ENCODE measurements at places on chromosomes 6 and 20. TPM values are rescaled to one million over a fixed set of nuclear protein-coding genes. Genes with fewer than 3 reads are reported as not detected.

RNF39 gene
- total RNA-seq, result 0.13 TPM

DNA sequence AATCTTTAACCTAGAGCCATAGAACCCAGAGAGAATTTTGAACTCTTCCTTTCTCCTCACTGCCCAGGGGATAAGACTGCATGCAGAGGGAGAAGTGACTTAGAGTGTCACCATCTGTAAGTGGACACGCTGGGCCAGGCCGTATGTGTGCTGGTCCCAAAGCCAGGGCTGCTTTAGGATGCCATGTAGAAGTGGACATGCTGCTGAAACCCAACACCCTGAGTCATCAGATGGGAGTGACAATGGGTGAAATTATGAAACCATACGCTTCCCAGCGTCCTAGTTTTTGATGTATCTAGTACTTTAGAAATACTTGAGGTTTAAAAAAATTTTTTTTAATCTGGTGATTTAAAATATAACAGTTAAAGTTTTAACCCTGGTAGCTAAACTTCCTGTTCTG, 191.1 kb downstream of the FNDC1 start:
- H3K4me3 ChIP-seq, result no peak overlapping the region
- no peaks in the 10 kb centered on the region for H3K36me3 ChIP-seq
- no peak overlapping the region for H3K27ac ChIP-seq
- no peaks in the 10 kb centered on the region for H3K4me1 ChIP-seq
- no peak for DNase-seq
- peaks cover 9% of the 10 kb centered on the region for H3K27me3 ChIP-seq

GRCh38 chr20:48003021-48003420, 217.7 kb upstream of the SULF2 start:
- no peak overlapping the region for H3K4me3 ChIP-seq
- H3K27me3 ChIP-seq, result peaks cover 14% of the 10 kb centered on the region
- no peak overlapping the region for H3K27ac ChIP-seq
- no peak for DNase-seq
- H3K4me1 ChIP-seq, result no peaks in the 10 kb centered on the region

GRCh38 chr6:6482256-6482655, 106.3 kb upstream of the LY86 start:
- no peak overlapping the region for H3K4me3 ChIP-seq
- H3K36me3 ChIP-seq, result no peaks in the 10 kb centered on the region
- H3K27ac ChIP-seq, result no peak overlapping the region
- H3K27me3 ChIP-seq, result peaks cover 5% of the 10 kb centered on the region

ZBP1 gene
- not detected for total RNA-seq

DNA sequence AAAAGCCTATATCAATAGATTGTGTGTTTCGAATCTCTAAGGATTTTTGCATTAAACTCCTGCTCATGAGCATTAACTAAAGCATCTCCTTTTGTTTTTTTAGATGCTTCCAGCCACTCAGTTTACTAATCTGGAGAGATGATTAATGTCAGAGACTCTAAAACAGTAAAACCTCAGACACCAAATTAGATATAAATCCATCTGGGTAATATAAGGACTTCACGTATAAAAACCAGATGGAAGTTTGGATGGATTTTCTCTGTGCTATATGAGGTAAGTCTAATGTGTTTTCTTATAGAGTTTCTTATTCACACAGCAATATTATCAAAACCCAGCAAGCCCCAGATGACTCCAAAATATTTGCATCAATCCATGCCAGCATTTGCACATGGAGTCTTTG, 137.2 kb downstream of the SYNE1 start:
- no peak for DNase-seq
- no peak overlapping the region for H3K4me3 ChIP-seq
- H3K4me1 ChIP-seq, result no peaks in the 10 kb centered on the region
- no peaks in the 10 kb centered on the region for H3K36me3 ChIP-seq
- H3K27me3 ChIP-seq, result no peaks in the 10 kb centered on the region

EFCAB8 gene
- total RNA-seq, result 0.22 TPM

MCHR2 gene
- total RNA-seq, result not detected
